ENCODE measurements at places on chromosomes 12 and 14.

GRCh38 chr14:65958664-65959562, 527.3 kb upstream of the CCDC196 start:
- no peak for DNase-seq

DNA sequence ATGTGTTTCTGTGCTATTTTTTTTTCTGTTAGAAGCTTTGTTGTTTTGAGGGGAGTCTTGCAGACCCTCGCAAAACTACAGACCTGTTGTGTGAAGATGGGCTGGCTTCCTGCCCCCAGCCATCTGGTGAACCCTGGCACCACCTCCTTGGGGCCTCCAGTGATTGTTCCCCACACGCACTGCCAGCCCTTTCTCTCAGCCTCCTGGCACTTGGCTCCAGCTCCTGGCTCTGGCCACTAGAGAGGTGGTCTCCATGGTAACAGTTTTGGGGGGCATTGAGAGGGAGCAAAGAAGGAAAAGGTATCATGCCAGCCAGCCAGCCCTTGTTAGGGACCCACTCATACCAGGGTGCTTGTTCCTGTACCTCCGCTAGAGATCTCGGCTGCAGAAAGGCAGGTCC, 176.4 kb upstream of the RPH3A start:
- DNase-seq = no peak

GRCh38 chr12:2970744-2971143, 11.5 kb downstream of the TEAD4 start:
- DNase-seq = no peak

GRCh38 chr12:127459687-127460086, 807.3 kb upstream of the TMEM132C start:
- DNase-seq = no peak

DNA sequence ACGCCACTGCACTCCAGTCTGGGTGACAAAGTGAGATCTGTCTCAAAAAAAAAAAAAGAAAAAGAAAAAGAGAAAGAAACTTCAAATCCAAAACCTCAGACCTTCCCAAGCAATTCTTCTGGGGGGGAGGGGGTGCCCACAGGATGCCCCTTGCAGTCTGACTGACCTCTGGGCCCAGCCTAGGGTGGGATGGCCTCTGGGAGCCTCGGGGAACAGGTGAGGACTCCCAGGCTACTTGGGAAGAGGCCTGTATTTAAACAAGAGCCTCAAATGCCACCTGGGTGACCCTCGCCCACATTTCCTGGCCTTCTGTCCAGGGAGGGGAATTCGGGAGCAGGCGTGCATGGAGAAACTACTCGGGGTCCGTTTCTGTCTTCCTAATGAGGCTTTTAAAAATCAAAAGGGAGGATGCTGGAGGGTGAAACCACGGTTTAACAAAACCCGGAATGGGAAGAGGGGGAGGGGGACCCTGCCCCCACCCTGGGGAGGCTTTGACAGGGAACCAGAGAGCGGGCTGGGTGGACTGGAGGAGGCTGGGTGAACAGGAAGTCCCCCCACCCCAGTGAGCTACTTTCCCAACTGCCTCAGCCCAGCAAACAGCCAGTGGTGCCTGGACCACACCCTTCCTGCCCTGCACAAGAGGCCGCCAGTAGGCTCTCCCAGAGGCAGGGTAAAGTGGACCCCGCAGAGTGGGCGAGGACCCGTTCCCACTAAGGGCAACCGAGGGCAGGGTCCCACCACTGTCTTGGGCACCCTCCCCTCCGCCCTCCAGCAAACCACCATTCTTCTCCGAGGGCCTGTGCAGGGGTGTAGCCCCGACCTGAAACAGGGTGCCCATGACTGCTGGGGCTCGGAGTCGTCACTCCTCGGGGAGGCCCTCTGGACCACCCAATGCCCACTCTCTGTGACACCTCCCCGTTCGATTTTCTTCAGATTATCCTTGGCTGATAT, 1.5 kb upstream of the FBRSL1 start:
- DNase-seq = no peak

DNA sequence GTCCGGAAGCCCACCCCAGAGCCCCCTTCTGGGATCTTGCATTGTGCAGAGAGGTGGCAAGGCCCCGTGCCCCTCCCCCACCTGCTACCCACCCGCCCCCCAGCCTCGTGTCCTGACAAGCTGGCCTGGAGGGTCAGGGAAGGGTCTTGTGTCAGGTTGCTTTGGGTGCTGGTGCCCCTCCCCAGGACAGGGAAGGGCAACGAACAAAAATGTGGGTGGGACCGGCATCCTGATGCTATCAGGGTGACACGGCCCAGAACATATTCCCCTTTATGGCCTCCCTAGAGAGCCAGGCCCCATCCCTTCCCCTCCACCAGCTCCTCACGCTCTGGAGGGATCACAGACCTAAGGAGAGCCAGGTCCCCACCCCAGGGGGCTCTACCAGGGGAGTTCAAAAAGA, 38.7 kb upstream of the TMEM179 start:
- no peak for DNase-seq

DNA sequence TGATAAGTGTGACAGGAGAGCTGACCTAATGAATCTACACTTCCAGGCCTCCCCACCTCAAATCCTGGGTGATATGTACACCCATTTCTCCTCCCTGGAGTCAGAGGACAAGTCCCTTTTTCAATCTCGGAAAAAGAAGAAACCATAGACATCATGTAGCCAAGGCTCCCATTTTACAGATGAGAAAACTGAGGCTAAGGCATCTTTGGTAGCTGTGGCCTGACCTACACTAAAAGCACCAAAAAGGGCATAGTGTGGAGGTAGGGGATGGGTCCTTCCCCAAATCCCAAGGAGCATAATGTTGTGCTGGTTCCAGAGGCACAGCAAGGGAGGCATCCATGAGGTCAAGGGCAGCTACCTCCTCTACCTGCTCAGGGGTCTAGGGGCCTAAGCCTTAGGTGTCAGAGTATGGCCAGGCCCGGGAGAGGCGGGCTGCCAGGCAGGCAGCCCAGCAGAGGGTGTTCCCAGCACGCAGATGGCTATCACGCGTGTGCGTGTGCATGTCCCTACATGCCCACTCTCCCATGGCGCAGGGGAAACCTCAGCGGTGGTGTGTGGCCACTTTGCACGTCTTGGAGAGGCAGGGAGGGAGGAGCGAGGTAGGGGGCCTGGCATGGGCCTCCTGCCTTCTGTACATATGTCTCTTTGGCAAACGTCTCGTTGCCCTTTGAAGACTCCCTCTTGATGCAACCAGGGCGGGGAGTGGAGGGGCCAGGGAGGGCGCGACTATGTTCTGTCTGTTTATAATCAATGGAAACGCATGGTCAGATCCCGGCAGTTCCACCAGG, 2.5 kb downstream of the PGF start:
- peak; percentile 96 for DNase-seq

- no peak for DNase-seq
These were observed 893.3 kb upstream of the MDGA2 start for GRCh38 chr14:48568688-48569087.
